ENCODE measurements at places on chromosomes 16 and 17. TPM values are rescaled to one million over a fixed set of nuclear protein-coding genes. Genes with fewer than 3 reads are reported as not detected.
A peak's percentile ranks its signal among the peaks of the same experiment; 100 is the strongest.

The EVI2B gene
- total RNA-seq = 15.0 TPM

The OR1F1 gene
- not detected for total RNA-seq

GRCh38 chr17:39597372-39598046 lies 10.2 kb downstream of the NEUROD2 start:
- no peak for DNase-seq

- peak; percentile 75 for DNase-seq
Measured at GRCh38 chr16:46961373-46962353, 11.8 kb downstream of the DNAJA2 start.

- no peak for DNase-seq
Measured at GRCh38 chr16:386641-387156, 4.9 kb upstream of the PGAP6 start.

The FAM171A2 gene
- total RNA-seq = 0.43 TPM

The CDRT15 gene
- not detected for total RNA-seq

The USP6 gene
- total RNA-seq = 0.07 TPM

GRCh38 chr17:40338941-40339649 lies 25.4 kb downstream of the GJD3 start:
- DNase-seq = no peak

- no peak for DNase-seq
Measured at GRCh38 chr17:17840751-17841591, 4.2 kb upstream of the SREBF1 start.

DNA sequence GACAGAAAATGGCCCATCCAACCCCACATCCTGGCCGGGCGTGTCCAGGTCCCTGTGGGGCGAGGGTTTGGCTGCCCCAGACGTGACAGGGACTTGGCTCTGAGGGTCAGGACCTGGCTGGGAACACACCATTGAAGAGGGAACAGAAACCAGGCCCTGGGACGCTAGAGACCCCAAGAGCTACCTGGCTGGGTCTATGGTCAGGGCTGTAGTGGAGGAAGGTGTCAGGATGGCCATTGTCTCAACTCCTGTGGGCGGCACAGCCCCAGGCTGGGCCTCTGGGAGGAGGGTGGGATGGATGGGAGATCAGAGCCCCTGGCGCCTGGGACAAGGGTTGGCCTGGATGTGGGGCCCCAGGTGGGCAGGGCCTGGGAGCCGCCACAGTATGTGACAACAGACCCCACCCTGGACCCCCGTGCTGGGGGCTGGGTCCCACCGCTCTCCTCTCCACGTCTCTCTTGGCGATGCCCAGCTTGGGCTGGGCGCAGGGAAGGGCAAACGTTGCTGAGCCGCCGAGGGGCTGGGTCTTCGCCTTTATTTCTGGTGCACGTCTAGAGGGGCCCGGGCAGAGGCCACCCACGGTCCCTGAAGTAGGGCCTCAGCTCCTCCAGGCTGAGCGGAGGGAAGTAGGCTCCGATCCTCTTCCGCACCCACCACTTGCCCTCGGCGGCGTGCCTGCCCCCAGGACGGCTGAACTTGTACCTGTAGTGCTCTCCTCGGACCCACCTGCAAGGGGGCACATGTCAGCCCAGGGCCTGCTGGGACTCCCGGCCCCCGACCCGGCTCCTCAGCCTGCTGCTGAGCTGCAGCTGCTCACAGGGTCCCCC lies 53.7 kb upstream of the GNG13 start:
- DNase-seq = no peak

- no peak for DNase-seq
Measured at GRCh38 chr16:12148120-12148519, 171.6 kb downstream of the SNX29 start.

- no peak for DNase-seq
Measured at GRCh38 chr16:53546988-53547391, 44.0 kb upstream of the AKTIP start.

DNA sequence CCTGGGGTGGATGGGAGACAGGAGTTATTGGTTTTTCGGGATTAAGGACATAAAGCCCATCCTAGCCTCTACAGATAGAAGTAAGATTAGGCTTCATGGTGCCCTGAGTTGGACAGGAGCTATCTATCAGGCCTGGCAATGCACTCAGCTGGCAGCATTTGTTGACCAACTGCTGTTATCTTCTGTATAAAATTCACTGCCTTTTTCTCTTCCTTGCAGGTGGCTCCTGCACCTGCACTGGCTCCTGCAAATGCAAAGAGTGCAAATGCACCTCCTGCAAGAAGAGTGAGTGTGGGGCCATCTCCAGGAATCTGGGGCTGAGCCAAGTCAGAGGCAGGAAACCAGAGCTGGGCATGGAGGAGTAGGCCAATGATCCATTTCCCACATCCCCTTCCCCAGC lies 579 bp downstream of the MT1A start:
- no peak for DNase-seq

DNA sequence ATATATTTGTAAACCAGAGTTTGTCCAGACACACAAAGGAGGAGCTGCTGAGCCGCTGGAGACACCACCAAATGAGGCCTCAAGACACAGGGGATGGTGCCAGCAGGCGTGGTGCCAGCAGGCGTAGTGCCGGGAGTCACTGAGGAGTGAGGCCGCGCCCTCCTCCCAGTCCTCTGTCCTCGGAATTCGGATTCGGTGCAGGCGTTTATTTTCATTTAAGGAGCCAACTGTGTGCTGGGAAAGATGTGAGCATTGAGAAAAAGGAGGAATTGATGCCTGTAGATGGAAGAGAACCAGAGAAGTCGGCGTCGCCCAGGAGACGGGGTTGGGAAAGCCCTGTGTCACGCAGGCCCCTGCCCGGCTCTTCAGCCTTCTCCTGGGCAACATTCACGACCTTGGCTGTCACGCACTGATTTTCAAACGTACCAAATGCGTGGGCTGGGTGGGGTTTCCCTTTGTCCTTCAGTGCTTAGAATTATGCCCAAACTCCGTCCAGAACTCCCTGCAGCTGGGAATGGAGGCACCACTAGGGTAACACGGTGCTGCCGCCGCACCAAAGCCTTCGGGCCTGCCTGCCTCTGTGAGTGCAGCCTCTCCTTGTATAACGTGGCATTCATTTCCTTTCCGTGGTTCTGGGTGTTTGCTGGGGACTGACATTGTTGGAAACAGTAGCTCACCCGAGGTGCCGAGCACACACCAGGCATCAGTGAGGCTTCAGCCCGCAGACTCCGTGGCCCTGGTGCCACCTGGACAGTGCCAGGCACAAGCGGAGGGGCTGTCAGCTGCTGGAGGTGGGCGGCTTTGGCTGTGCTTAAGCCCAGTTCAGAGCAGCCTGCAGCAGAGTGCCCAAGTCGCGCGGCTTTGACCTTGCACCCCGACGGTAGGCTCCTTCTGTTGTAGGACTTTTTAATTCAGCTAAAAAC lies 49.0 kb upstream of the CHMP6 start:
- no peak for DNase-seq

DNA sequence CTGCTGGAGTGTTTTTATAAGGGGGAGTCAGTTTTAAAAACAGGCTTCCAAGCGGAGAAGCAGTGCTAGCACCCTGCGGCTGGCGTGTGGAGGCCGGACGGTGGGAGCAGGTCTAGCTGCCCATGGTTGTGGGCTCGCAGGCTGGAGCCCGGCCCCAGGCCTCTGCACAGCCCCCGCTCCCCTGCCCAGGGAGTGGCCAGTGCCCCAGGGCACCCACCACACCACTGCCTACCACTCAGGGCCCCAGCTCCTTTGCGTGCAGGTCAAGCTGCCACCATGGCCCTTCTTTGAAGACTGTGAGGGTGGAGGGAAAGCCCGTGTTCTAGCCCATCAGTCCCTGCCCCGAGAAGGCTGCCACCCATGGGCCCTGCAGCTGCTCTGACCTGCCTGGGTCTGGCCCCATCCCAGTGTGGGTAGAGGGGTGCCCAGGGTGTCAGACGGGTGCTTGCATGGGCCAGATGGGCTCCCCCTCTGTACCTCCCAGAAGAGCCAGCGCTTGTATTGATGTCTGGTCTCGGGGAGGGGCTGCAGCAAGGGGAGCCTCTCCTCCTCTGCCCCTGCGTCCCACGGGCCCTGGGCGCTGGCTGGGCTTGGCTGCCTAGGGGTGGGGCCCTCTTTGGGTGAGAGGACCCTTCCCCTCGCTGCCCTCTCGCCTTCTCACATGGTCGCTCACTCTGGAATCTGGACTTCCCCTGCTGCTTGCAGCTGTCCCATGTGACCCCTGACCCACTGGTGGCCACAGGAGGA lies 1.5 kb upstream of the NUDT16L1 start:
- no peak for DNase-seq

GRCh38 chr16:50692999-50693781 lies at the start of gene NOD2:
Gene NOD2, plus strand, starts transcription at chr16:50693606. Its CDS starts 5,890 bp downstream, at chr16:50699496.
- DNase-seq = no peak

GRCh38 chr17:1930337-1930645 lies 94.8 kb downstream of the RTN4RL1 start:
- DNase-seq = no peak

- DNase-seq = no peak
Measured at GRCh38 chr17:37079735-37080134, 131.0 kb downstream of the AATF start.

The NPIPA8 gene
- not detected for total RNA-seq

- DNase-seq = no peak
Measured at GRCh38 chr16:58937661-58938060, 203.5 kb upstream of the GOT2 start.

DNA sequence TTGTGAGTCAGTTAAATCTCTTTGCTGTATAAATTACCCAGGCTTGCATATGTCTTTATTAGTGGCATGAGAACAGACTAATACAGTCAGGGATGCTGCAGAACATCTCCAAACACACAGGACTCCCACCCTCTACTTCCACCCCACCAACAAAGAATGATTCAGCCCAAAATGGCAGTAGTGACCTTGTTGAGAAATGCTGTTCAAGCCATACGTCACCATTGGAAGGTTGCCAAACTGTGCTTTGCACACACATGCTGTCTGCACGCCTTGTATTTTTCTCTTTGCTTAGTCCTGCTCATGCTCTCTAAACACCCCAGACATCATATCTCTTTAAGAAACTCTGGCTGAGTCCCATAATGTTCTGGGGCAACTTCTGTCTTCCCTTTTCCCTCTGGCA lies 589.6 kb downstream of the WWOX start:
- no peak for DNase-seq

GRCh38 chr17:17061516-17061915 lies 19.3 kb downstream of the MPRIP start:
- DNase-seq = no peak

DNA sequence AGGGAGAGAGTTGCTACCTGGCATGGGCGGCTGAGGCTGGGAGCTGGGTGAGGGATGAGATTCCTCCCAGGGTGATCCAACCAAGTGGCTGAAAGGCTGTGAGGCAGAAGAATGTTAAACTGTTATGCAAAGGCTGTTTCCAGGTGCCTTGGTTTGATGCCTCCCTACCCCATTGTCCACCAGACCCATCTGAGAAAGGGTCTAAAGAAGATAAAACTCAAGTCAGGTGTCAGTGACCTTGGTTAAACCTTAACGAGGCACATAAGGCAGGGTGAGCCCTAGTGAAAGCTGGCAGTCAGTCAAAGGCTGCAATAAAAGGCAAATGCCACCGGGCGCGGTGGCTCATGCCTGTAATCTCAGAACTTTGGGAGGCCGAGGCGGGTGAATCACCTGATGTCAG lies 23.8 kb downstream of the LDHD start:
- no peak for DNase-seq

The MYH13 gene
- not detected for total RNA-seq

The SHISA6 gene
- total RNA-seq = not detected

- DNase-seq = peak; percentile 30
Measured at GRCh38 chr17:54900457-54901229, at the start of gene TOM1L1. Gene TOM1L1, plus strand, starts transcription at chr17:54900852. Its CDS starts 14 bp downstream, at chr17:54900866.

DNA sequence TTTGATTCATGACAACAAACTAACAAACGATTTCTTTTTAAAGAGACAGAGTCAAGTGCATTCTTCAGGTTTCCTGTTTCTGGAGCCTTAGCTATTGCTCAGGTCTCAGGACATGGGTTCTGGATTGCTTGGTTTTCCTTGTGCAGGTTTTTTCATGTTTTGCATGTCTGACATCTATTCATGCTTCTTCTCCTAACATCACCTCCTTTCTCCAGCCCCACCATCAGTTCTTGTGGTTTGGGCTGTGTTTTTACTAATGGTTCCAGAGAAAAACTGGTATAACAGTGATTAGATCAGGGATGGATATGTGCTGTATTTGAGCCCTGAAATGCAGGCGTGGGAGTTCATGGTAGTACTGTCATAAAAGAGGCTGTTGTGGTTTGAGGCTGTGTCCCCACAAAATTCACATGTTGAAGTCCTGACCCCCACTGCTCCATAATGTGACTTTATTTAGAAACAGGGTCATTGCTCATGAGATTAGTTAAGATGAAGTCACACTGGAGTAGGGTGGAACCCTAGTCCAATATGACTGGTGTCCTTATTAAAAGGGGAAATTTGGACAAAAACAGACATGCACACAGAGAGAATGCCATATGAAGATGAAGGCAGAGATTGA lies 67.9 kb downstream of the IRX6 start:
- DNase-seq = no peak

The PLCG2 gene
- total RNA-seq = 12.7 TPM

- DNase-seq = no peak
Measured at GRCh38 chr16:24953721-24954120, 61.4 kb downstream of the ARHGAP17 start.

The OTOP2 gene
- not detected for total RNA-seq

GRCh38 chr16:31428279-31428597 lies at the start of gene COX6A2:
Gene COX6A2, minus strand, starts transcription at chr16:31428360. Its CDS starts 35 bp downstream, at chr16:31428325.
- no peak for DNase-seq

DNA sequence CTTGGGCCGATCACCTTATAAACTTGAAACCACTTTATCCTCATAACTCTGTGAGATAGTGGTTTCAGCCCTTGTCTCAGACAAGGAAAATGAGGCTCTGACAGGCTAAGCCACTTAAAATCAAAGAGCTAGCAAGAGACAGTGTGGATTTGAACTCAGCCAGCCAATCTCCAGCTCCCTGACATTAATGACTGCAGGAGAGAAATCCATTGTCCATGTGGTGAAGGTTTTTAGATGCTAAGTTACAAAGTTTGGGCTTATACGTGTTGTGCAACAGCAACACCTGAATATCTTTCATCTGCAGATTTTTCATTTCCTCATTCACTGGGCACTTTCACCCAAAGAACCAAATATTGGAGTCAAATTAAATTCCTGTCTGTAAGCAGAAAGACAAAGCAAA lies 501.3 kb downstream of the GRIN2A start:
- no peak for DNase-seq

Data from activated CD8-positive, alpha-beta T cell treated with anti-CD3 and anti-CD28 coated beads for 36 hours (primary cell).